ENCODE measurements at places on chromosomes 2 and 18.
A peak's percentile ranks its signal among the peaks of the same experiment; 100 is the strongest.

DNA sequence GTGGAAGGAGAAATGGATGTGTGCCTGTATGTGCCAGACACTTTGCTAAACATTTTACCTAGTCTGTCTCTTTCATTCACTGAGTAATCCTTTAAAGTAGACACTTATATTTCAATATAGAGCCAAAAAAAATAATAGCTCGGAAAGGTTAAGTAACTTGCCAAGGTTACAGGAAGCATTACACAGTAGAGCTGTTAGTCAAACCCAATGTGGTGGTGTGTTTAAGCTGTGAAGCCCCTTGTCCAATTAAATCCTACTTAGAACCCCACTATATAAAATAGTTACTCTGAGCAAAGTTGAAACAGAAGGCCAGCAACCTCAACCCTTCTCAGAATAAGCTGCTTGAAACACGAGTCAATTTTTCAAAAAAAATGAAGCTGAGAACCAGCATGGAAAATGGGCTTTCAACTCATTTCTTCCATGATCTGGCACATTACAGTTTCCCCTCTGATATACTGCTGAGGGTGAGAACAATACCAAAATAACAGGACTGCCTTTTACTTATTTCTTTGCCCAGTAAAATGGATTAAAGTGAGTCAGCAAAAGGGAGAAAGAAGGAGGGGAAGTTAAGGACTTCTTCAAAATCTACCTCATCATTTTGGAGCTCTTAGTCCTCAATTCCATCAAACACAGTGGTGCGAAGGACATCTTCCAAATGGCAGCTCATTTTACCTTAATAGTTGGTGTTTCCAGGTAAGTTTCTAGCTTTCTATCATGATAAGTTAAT, 7.9 kb downstream of the RDH14 start:
- no peak for DNase-seq

GRCh38 chr2:196384729-196385128, 213.4 kb upstream of the STK17B start:
- DNase-seq: no peak

- DNase-seq: peak; percentile 35
These were observed 65.9 kb downstream of the BCL2 start for GRCh38 chr18:63253428-63254372.

DNA sequence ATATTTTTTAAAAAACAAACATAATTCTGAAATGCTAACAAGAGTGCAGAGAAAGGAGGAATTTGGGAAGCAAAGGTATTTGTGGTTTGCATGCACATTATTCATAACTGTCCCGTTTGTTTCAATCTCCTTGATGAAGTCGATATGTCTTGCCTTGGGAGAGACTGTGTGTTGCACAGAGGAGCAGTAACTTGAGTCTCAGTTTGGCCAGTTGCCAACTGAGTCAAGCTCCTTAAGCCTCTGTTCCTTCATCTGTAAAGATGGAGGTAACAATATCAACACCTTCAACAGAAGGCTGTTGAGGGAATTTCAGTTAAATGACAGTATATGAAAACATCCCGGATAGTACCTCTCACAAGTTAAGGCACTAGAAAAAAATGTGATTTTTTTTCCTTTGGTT, 226.2 kb downstream of the ASXL3 start:
- no peak for DNase-seq

GRCh38 chr2:96681540-96681939, 39.0 kb downstream of the FER1L5 start:
- DNase-seq: no peak

GRCh38 chr2:230335864-230336506, 9.0 kb downstream of the SP140L start:
- no peak for DNase-seq

DNA sequence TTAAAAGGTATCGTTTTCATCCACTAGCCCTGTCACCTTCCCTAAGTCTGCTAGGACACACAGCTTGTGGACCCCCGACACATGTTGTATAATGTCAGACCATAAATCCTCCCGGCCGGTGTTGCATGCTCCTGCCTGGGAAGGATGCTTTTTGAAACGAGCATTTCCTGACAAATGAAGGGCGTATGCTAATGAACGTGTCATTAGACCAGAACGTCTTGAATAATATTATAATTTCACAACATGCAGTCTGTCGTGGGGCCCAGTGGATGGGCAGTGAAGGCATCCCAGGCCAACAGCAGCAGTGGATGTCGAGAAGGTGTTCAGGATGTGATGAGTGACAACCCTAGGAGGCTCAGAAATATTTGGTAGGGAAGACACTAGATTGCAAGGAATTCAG, 7.5 kb downstream of the CHRNA1 start:
- no peak for DNase-seq

DNA sequence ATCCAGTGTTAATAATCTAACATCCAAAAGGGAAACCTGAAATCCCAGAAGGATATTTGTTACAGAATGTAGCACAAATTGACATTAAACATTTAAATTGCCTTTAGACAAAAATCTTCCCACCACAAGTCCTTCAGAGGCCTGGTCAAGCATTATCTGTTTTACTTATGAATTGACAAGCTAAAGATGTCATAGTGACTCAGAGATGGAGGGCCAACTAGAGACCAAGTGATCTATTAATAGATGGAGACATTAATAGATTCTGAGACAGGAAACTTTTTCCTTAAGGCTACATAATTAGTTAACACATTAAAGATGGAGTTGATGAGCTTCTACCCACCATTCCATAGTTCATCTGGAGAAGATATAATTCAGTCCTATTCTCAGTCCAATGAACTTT, 526.2 kb downstream of the IRS1 start:
- no peak for DNase-seq

- no peak for DNase-seq
These were observed 71.2 kb upstream of the STPG4 start for GRCh38 chr2:47226132-47226922.

GRCh38 chr2:241356871-241357260, 781 bp downstream of the FARP2 start:
- no peak for DNase-seq

DNA sequence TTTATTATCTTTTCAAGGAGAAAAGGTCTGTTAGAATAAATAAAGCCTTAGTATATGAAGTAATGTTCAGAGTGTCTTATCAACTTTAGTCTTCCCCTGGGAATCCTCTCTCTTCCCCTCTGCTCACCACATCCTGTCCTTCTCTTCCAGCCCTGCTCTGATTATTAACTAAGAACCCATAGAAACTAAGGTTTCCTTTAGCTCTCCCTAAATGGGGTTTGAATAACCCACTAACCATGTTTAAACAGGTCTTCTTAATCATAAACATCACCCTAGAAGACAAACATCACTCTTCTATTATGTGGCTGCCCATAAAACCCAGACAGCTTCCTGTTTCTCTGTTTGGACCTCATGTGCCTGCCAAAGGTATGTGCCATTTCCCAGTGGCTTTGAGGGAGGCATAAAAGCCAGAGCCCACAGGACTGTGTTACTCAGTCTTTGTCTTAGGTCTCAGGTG, 50.1 kb downstream of the SLC14A1 start:
- DNase-seq: peak; percentile 10

- DNase-seq: no peak
These were observed 24.9 kb upstream of the YWHAQ start for GRCh38 chr2:9655441-9656269.

DNA sequence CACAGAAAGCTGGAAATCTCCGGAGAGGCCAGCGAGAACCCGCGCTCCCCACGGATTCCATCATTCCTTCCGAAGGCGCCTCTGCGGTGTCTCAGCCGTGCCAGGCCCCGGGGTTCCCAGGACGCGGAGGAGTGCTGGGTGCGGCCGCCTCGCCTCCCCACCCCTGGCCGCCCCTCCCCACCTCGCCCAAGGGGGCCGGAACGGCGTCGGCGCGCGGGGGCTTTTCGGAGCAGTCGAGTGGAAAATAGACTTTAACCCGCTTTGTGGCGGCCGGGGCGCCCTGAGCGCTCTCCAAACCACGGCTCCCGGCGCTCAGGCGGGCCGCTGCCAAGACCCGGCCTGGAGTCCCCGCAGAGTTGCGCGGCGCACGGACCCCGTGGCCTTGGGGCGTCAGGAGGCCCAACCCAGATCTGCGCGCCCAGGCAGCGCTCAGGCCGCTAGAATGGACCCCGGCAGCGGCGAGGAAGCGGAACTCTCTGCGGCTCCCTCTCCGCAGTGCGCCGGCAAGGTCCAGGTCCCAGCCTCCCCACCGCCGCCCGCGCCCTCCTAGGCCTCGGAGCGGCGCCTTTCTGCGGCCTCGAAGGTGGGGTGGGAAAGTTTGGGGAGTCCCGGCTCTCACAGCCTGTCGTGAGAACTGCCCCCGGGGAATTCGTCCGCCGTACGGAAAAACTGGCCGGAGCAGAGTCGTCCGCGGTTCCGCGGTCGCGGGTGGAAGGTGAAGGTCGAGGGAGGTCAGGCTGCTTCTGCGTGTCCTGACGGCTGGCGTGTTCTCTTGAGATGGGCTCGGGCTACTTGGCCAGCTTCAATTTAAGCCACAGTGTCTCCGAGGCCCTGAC, 1.2 kb upstream of the EMX1 start:
- DNase-seq: no peak

DNA sequence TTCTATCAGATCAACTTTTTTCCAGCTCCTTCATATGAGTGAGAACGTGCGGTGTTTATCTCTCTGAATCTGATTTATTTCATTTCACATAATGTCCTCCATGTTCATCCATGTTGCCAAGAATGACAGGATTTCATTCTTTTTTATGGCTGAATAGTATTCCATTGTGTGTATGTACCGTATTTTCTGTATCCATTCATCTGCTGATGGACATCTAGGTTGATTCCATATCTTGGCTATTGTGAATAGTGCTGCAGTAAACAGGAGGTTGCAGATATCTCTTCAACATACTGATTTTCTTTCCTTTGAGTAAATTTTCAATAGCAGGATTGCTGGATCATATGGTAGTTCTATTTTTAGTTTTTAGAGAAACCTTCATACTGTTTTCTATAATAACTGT, 388.5 kb downstream of the DCDC2C start:
- no peak for DNase-seq

DNA sequence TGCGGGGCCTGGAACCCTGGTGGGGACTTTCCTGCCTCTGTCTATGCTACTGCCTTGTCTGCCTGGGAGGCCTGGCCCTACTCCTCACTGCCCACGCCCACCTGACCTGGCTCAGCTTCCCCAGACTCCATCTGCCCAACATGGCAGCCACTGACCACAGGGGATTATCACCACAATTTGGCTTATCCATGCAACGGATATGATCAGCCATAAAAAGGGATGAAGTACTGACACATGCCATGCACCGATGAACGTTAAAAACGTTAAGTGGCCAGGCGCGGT, 5.9 kb upstream of the KCNF1 start:
- DNase-seq: no peak

GRCh38 chr2:177058747-177059146, 153.8 kb upstream of the HNRNPA3 start:
- no peak for DNase-seq

GRCh38 chr18:2883076-2883735, 36.4 kb downstream of the EMILIN2 start:
- no peak for DNase-seq

GRCh38 chr2:223214394-223215253, 162.6 kb downstream of the KCNE4 start:
- no peak for DNase-seq

- DNase-seq: no peak
These were observed 68.7 kb upstream of the ZFP36L2 start for GRCh38 chr2:43294973-43295603.

DNA sequence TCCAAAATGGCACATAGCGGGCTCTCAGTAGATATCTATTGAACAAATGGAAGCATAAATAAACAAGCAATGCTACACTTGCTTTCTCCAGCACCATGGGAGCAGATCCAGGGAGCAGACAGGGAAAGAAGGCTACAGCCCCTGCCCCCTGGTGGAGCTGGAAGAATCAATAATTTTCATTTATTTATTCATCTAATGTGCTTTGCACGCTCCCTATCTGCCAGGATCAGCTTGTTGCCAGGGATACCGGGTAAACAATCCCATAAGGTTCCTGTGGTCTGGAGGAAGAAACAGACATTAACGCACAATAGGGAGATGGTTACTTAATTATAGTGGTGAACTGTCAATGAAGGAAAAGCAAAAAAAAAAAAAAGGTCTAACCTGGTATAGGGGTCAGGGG, 40.1 kb upstream of the CLASP1 start:
- DNase-seq: peak; percentile 62

GRCh38 chr2:20148923-20149702, 75.8 kb downstream of the SDC1 start:
- DNase-seq: no peak

DNA sequence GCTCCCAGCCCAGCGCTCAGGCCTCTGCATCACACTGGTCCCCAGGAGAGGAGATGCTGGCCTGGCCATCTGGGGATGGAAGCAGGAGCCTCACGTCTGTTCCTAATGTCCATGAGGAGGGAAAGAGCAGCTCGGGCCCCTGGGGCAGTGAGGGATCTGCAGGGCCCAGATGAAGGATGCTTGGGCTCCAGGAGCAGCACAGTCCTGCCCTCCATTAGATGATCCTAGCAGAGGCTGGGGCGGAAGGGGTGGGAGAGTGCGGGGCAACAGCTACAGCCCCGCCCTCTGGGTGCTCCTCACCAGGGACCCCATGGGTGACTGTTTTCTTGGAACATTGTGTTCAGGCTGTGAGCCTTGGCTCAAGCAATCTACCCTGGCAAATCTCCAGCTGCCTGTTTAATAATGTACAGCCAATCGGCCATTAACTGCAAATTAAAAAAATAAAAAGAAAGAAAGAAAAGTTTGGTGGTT, 49.7 kb downstream of the TNS1 start:
- DNase-seq: no peak

GRCh38 chr2:136828774-136829173, 63.4 kb downstream of the THSD7B start:
- DNase-seq: no peak

- no peak for DNase-seq
These were observed 12.4 kb upstream of the VAPA start for GRCh38 chr18:9901377-9901776.

- no peak for DNase-seq
These were observed 53.4 kb upstream of the SETBP1 start for GRCh38 chr18:44627280-44627679.

GRCh38 chr18:9870431-9871008, 15.3 kb upstream of the TXNDC2 start:
- no peak for DNase-seq

DNA sequence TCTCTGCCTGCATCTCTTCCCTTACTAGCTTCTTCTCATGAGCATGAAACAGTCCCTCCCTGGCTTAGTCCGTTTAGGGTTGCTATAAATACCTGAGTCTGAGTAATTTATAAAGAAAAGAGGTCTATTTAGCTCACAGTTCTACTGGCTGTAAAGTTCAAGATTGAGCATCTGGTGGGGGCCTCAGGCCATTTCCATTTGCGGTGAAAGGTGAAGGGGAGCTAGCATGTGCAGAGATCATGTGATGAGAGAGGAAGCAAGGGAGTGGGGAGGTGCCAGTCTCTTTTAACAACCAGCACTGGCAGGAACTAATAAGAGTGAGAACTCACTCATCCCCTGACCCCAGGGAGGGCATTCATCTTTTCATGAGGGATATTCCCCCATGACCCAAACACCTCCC, 26.8 kb downstream of the RHBDD1 start:
- no peak for DNase-seq

GRCh38 chr2:180707884-180708205, 272.6 kb upstream of the UBE2E3 start:
- peak; percentile 12 for DNase-seq

DNA sequence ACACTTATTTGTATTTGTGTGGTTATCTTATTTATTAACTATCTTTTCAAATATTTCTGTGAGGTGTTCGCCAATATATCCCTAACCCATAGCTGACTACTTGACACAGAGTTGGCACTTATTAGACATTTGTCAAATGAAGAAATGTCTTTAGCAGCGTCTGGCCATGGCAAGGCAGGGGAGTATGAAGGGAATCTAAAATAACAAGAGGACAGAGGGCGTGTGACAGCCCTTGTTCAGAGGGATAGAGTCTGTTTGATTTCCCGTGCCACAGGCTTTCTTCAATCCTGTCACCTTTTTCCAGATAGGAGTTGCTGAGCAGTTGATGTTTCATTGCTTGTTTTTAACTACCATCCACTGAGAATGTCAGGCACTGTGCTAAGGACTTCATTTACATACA, 53.6 kb upstream of the SLC39A10 start:
- DNase-seq: no peak

Data from SK-MEL-5 (cell line).